ENCODE measurements at places on chromosomes 5 and 9.

- no peak for DNase-seq
Measured at GRCh38 chr9:8408575-8409190, 609.1 kb upstream of the DMAC1 start.

- no peak for DNase-seq
Measured at GRCh38 chr9:107751567-107752210, 262.1 kb upstream of the KLF4 start.

GRCh38 chr5:54695198-54695966, 177.8 kb downstream of the SNX18 start:
- no peak for DNase-seq

- no peak for DNase-seq
Measured at GRCh38 chr9:73131461-73131860, 20.2 kb upstream of the ANXA1 start.

GRCh38 chr9:107683566-107683965, 194.0 kb upstream of the KLF4 start:
- no peak for DNase-seq

DNA sequence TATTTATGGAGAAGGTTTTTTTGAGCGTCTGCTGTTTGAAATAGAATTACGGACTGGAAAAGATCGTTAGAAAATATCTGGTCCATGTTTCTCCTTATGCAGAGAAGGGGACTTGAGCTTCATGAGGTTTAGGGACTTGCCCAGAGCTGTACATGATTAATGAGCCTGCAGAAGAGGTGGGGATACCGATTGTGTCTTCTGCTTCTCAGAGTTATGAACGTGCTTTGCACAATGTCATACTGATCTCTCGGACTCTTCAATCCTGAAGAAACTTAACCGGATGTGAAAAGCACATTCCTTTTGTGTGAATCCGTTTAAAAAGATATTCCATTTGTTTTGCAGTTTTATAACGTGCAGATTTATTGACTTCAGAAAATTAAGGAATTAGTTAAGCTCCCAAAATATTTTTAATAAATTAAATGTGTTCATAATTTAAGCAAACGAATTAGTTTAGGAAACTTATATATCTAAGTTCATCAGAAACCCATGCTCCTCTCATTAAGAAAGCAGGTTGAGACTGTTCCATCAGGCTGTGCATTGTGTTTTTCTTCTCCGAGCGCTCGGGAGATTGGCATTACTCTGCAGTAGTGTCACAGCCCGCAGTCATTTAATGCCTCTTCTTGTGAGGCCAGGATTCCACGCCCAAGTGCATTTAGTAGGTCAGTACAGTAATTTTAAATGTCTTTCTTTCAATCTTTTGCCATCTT, 40.8 kb upstream of the MEF2C start:
- DNase-seq: no peak

DNA sequence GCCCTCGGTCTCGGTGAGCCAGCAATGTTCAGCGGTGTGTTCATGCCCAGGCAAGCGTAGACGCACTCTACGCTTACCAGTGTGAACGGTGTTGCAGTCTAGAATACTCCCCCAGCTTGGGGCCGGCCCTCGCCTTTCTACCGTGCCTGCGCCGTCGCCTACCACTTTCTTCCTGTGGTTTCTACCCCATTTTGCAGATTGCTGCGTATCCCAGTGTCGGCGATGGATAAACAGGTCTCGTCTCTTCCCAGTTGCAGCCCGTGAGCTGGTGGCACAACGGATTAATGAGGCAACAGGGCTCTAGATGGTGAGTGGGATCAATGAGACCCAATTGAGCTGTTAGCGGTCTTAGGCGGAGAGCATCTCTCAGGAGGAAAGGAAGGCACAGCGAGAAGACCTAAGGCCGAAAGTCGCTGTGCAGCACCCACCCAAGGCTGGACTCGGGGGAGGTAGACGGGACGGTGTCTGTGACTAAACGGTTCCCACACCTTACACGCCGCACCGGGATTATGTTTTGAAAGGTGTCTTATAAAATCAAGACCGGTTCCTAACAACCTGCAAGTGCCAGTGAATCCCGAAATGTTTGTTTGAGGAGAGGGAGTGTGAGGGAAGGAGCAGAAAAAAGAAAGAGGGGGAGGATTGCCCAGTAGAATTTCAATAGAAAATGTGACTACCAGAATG, 5.8 kb downstream of the OTP start:
- DNase-seq: no peak

- no peak for DNase-seq
Measured at GRCh38 chr9:126520453-126520852, 93.3 kb upstream of the LMX1B start.

DNA sequence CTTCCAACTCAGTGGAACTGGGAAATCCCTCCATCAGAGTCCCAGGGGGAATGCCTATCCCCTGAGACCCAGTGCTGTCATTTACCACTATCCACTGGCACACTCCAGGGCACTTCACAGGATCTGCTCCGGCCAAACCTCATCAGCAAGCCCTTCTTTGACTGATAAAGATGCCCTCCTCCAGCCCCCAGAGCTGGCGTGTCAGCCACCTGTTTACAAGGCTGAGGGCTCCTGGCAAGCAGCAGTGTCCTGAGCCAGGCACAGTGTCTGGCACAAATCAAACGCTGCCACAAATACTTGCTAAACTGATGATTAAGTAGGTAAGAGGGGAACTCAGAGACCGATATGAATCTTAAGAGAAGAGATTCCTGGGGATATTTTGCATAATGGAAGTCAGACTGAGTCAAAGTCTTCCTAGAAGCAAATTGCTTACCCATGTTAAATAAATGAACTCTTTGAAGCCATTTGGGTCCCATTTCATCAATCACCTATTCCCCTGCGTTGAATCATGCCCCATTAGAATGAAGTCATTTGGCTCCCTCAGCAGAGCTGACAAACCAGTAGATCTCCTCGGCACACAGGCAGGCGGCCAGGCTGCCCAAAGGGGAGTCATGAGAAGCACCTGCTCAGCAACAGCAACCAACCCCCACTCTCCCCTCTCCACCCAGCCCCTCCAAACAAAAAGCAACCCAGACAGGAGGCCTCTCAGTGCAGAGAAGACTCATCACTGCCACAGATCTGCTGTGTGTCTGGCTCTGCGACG, 97.4 kb downstream of the CDK5RAP2 start:
- no peak for DNase-seq
